ENCODE measurements at places on chromosomes 1 and 21.

GRCh38 chr1:47532921-47533792 lies 95.3 kb downstream of the FOXD2 start:
- DNase-seq = no peak

DNA sequence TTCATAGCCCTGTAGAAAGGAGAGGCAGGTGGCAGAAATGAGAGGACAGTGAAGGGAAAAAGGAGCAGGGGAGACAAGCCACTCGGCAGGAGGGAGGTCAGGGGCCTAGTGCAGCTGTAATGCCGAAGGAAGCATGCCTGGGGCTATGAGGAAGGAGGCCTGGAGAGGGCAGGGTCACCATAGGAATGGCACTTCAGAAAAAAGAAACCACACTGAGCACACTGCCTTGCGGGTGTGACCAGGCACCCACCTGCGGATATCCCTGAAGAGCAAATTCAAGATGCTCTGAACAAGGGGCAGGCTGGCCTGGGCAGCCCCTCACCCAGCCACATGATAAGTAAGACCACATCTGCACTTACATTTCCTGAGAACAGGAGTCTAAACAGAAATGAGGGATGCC lies 104.7 kb downstream of the JAK1 start:
- no peak for DNase-seq

DNA sequence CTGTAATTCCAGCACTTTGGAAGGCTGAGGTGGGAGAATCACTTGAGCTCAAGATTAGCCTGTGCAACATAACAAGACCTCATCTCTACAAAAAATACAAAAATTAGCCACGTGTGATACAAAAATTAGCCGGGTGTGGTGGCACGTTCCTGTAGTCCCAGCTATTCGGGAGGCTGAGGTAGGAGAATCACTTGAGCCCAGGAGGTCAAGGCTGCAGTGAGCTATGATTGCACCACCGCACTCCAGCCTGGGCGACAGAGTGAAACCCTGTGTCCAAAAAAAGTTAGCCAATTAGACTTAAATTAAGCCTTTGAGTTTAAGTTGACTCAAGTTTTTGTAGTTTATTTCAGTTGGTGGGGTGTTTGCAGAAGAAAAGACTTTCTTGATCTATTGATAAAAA lies 11.8 kb downstream of the CXADR start:
- DNase-seq = no peak

GRCh38 chr1:213291526-213291925 lies 240.5 kb downstream of the RPS6KC1 start:
- no peak for DNase-seq

DNA sequence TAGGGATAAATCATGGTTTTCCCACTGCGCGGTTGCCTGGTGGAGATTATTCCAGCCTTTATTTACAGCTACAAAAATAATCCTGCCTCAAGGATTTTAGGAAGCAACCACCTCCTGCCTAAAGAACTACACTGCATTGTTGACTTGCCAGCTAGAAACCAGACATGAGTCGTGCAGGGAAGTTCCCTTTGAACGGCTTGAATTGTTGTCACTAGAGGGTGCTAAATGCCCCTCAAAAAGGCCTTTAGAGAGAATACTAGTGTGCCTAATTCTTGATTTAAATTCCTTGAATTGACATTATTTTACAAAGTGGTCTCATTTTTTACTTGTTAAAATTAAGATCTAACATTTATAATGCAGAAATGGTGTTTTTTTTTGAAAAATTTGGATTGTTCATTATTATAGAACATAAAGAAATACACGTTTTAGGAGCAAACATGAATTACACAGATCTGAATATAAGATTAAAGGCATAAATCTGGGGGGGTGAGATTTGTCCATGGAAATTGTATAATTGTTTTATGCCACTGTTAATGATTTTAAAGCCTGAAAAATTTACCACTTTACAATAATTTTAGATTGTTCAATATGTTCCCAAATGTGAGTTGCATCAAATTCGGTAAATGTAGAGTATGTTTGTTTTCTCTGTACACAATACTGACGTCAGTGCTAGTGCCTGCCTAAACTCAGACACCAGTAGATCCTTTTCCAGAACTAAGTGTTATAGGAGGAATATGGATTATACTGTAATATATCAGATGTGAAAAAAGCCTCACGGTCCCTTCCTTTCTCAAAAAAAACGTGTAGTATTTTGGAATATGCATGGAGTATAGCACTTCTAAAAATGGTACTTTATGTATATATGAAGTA lies 7.6 kb upstream of the ERG start:
- no peak for DNase-seq

- DNase-seq = no peak
Measured at GRCh38 chr1:40107290-40107959, 10.4 kb upstream of the PPT1 start.

- DNase-seq = no peak
Measured at GRCh38 chr1:102937401-102937800, 170.9 kb downstream of the COL11A1 start.

- no peak for DNase-seq
Measured at GRCh38 chr1:174768516-174768915, 231.2 kb upstream of the CACYBP start.

DNA sequence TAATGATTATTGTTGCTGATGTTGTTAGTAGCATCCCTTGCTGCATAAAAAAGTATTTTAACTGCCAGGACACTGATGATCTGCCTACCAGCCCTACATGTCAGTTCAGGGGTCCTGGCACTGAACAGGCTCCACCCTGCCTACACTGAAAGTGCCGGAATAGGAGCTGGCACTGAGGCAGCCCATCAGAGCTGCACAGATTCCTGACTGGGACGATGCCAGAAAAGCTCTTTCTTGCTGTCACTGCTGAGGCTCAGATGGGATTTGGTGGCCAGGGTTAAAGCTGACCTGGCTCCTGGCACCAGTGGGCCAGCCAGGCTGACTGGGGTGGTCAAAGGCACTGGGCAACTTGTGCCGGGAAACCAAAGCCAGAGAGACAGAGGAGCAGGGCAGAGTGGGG lies 6.2 kb upstream of the DISP3 start:
- DNase-seq = no peak

DNA sequence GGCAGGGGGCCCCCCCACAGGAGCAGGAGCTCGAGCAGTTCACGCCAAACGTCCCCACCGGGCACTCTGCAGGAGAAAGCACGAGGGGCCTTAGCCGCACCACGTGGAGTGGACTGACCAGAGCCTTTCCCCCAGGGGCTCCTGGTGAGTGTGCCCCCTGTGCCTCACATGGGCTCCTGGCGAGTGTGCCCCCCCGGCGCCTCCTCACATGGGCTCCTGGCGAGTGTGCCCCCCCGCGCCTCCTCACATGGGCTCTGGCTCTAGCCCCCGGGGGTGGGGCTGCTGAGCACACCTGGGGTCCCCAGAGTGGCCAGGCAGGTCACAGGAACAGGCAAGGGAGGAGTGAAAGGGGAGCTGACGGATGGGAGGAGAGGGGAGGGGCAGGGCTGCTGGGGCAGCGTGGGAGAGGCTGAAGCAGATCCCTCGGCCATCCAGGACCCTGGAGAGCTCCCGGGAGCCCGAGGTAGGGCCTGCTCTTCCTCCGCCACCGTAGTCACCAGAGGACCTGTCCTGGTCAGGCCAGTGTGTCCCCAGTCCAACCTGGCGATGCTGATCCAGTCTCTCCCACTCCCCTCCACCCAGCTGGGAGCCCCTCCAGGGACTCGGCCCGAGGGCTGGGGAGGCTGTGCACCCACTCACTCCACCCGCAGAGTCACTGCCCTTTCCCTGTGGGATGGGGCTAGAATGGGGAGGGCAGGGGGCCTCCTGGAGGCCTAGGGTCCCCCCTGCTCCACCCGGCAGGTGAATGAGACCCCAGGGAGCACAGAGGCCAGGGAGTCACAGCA lies 47.6 kb downstream of the ARHGEF16 start:
- no peak for DNase-seq

DNA sequence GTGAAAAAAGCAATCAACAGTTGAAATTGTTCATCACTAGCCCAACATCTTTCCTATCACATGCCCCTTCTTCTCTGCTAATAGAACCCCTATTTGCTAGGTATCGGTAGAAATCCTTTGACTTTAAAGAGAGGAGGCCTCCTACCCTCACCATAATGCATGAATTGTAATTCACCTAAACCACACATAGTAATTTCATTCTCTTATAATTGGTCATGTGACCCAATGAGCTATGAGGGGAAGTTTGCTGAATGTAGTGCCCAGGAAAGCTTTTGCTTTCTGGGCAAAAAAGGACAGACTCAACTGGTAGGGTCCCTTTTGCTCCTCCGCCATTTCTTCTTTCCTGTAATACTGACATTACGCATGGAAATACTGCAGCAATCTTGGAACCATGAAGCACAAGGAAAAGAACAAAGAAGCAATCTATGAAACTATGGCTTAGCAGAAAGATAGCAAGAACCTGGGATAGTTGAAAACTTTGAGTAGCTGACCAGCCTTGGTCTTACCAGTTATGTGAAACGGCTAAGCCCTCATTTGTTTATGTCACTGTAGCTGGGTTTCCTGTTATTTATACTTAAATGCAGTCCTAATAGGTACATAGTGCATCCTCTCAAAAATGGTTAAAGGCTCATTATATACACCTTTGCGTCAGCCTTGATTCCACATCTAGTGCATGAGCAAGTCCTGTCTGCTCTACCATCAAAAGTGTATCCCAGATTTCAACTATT lies 10.2 kb upstream of the CHI3L2 start:
- DNase-seq = no peak

DNA sequence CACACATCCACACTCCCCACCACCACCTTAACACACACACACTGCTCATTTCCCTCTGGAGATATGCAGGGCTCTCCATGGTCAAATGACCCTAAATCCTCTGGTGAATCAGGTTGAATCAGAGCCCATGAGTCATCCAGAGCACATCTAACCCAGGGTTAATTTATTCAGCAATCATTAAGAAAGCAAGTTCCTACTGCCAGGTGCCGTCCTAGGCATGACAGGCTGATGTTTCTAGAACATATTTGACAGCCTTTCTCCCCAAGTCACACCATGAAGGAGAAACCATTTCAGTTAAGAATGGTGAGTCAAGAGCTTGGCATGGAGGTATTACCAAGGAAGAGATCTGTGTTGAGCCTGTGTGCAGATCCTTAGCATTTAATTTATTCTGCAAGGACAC lies 194.3 kb upstream of the CAMK1G start:
- no peak for DNase-seq

GRCh38 chr1:32339363-32339978 lies 3.4 kb upstream of the MARCKSL1 start:
- no peak for DNase-seq

GRCh38 chr1:84691122-84691783 lies 992 bp upstream of the SSX2IP start:
- DNase-seq = no peak

DNA sequence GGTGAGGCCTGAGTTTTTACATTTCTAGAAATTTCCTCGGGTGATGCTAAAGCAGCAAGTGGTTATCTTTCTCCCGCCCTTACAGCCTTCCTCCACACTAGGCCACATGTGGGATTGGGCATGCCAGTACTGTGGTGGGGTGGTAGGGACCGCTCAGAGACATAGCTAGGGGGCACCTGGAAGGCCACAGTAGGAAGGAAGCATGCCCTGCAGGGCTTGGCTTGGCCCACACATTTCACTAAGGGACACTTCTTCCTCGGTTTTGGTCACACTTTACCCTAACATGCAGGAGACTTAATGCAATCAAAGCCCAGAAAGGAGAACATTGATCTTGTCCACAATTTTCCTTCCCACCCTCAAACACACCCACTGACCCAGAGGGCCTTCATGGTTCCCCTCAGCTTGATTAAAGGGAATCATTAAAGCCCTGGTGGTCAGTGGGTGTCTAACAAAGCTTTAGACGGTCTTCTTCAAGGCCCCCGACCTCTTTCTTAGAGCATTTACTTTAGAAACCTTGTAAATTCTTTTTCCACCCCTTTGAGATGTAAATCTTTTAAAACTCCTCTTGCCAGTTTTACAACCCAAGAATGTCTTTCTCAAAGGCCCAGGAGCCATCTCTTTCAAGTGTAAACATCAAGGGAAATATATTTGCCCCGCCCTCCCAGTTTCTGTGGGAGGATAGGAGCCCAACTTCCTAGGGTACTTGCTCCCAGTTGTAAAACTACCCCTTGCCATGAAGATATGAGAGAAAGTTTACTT lies 246.4 kb upstream of the PTBP2 start:
- DNase-seq = no peak

DNA sequence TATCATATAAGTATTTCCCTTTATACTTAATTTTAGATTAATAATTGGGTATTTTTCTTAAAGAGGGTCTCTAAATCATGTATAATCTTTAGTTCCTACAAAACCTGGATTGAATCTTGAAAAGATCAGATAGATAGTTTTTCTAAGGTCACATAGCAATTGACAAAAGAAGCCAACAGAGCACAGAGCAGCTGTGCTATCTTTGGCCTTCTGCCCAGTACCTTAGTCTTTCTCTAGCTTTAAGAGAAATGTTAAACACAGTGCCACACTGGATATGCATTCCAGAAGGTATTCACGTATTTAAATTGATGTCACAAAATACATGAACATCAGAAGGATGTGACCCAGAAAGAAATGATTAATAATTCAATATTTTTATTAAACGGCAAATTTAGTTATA lies 86.8 kb downstream of the C21orf91 start:
- DNase-seq = peak; percentile 30

DNA sequence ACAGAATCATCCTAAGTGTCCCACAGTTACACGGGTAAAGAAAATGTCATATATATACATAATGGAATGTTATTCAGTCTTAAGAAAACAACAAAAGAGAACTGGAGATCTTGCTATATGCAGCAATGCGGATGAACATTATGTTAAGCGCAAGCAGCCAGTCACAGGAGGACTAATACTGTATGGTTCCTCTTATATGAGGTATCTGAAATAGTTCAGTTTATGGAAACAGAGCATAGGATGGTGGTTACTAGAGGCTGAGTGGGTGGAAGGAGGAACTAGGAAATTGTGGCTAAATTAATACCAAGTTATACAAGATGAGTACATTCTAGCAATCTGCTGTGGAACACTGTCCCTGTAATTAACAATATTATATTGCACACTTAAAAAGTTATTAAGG lies 834.3 kb downstream of the KCNT2 start:
- no peak for DNase-seq

DNA sequence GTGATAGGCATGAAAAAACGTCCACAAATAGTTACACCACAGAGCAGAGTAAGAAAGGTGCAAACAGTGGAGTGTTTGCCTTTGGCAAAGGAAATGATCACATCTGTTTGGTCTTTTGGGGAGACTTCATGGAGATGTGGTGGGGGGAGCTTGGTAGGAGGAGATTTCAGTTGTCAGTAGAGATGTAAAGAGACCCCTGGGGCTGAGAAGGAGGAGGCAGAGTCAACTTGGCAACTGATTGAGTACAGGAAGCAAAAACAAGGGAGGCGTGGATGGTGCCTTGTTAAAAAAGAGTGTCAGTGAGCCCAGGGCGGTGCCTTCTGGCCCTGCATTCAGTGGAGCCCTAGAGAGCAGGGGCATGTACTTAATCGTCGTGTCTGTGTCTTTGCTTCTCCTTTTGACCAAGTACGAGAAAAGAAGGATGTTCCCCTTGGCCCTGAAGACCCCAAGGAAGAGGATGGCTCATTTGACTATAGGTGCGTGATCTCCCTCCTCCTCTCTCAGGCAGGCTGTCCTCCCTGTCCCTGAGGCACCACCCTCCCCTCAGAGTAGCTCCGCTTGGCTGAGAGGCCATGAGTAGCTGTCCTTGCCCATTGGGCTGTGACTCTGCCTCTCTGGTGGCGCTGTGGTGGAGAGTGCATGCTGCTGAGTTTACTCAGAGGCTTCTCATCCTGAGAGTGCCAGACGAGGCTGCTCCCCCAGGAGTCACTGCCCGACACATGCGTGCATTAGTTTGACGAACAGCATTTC lies 30.4 kb upstream of the CNTN2 start:
- no peak for DNase-seq

- no peak for DNase-seq
Measured at GRCh38 chr1:13697738-13698137, 2.2 kb upstream of the PRDM2 start.

- no peak for DNase-seq
Measured at GRCh38 chr1:115196296-115196695, 107.0 kb upstream of the TSPAN2 start.

- DNase-seq = no peak
Measured at GRCh38 chr1:15966081-15966955, 9.6 kb downstream of the ZBTB17 start.
